ENCODE measurements at places on chromosomes 3 and 15.
A peak's percentile ranks its signal among the peaks of the same experiment; 100 is the strongest.

GRCh38 chr3:149628957-149629670, 28.7 kb downstream of the WWTR1 start:
- no peak for DNase-seq

GRCh38 chr3:127720161-127720823, 47.5 kb downstream of the ABTB1 start:
- DNase-seq, result no peak

GRCh38 chr15:66237513-66238235, 15.9 kb downstream of the MEGF11 start:
- DNase-seq, result no peak

GRCh38 chr3:46337911-46338310, 16.0 kb upstream of the CCR2 start:
- no peak for DNase-seq

DNA sequence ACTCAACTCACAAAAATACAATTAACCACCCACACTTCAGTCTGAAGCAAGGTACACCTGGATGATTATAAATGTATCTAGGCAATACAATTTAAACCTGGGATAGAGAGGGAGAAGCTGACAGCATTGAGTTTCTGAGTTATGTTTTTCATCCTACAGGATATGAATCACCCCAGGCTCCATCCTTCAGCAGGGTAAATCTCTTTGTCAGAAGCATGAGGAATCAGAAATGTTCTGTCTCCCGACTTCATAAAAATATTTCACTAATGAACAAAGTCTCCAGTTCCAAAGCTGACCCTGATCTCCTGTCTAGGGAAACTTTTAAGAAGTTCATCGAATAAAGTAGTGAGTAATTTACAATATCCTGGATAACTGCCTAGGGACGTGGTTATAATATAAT, 25.5 kb upstream of the FRMD4B start:
- DNase-seq, result peak; percentile 80

GRCh38 chr15:75067123-75067830, 43.9 kb downstream of the PPCDC start:
- DNase-seq, result peak; percentile 56

DNA sequence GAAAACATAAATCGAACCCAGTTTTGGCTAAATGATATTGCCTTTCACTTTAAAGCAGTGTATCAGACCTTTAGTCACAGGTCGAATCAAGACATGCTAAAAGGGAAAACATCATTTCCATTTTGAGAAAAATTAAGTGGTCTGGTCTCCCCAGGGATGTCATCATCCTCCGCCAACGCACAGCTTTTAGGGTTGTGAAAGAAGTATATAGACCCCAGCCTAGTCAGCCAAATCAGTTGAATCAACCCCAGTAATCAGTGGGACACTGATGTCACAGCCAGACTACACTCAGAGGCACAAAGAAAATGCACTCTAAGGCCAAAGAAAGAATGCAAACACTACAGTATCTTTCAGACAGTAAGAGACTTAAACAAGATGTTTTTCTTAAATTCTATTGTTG, 187.4 kb downstream of the ZIC4 start:
- DNase-seq, result no peak

- DNase-seq, result no peak
These were observed 89.1 kb downstream of the EBLN2 start for GRCh38 chr3:73150369-73151130.

DNA sequence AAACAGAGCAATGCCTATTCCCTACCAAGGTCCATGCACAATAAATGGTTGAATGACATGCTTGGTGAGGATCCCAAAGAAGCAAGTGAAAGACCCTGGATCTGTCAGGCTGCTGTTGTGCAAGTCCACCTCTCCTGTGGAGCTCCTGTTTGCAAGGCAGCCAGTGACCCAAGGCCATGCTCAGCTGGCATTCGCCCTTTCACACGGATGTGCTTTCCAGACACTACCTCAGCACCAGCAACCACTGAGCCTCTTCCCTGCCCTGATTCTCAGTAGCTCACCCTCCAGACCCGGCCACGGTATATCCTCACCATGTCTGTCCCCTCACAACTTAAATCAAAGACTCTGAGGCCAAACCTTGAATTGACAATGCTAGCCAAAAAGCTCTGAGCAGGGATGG, 23.3 kb downstream of the WWTR1 start:
- no peak for DNase-seq

DNA sequence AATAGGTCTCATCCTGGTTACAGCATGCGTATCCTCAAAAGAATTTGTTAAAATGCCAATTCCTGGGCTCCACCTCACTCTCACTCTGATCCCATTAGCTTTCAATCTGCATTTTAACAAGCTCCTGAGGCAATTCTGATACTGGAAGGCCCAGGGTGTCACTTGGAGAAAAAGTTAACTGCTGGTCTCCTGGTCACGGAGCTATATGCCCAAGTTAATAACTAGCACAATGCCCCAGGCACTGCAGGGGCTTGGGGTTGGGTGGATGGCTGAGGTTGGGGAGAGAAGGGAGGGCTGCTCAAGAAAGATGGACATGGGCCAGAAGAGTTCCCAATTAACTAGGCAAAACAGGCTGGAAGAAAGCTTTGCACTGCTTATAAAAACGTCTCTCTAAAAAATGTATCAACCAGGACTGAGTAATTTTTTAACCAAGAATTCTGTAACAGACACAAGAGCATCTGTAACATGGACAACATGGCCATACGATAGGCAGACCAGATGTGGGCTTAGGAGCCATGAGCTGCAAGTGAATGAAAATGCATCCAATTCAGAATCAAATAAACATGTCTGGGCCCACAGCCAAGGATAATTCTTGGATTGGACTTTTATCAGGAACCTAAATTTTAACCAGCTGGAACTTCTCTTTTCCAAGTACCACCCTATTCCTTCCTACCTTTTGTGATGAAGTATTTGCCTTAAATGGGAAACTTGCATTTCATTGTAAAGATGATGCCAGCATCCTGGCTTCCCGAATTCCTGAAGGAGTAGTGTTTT, 4.2 kb downstream of the IL17RD start:
- DNase-seq, result peak; percentile 80

DNA sequence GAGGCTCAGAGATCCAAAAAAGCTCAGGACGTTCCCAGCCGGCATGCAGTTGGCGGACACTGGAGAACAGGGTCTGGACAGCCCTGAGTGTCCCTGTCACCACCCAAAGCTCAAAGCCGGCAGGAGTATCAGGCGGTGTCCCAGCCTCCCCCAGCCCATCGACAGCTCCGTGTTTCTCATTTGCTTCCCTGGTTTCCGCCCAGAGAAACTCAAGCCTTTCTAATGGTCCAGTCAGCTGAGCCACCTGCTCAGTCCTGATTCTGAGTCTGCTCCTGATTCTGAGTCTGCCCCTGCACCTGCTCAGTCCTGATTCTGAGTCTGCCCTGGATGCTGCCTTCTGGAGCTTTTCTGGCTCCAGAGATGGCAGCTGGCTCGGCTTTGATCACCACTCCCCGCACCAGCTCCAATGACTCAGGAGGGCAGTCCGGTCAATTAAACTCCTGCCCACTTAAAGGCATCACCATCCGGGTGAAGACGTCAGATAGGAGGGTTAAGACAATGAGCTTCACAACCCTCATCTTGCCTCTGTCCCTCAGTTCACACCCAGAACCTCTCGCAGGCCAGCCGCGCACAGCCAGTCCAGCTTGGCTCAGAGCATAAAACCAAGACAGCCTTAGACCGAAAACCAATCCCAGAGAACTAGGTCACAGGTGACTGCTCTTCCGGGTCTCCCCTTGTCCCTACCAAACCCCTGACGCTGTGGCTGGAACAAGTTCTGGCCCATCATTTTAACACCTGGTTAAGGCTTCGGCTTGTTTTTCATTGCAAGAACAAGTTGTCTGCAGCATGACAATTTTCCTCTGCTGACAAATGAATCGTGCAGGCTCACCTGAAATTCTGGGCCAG, 6.8 kb downstream of the PCSK6 start:
- DNase-seq, result no peak

- DNase-seq, result no peak
These were observed 58.9 kb downstream of the RAB7A start for GRCh38 chr3:128784843-128785242.

- peak; percentile 14 for DNase-seq
These were observed 172.0 kb downstream of the VPS13C start for GRCh38 chr15:61888074-61888780.

- DNase-seq, result peak; percentile 73
These were observed 16.8 kb downstream of the RBSN start for GRCh38 chr3:15081960-15082664.

- DNase-seq, result no peak
These were observed 64.3 kb upstream of the TSPAN3 start for GRCh38 chr15:77135181-77135580.

DNA sequence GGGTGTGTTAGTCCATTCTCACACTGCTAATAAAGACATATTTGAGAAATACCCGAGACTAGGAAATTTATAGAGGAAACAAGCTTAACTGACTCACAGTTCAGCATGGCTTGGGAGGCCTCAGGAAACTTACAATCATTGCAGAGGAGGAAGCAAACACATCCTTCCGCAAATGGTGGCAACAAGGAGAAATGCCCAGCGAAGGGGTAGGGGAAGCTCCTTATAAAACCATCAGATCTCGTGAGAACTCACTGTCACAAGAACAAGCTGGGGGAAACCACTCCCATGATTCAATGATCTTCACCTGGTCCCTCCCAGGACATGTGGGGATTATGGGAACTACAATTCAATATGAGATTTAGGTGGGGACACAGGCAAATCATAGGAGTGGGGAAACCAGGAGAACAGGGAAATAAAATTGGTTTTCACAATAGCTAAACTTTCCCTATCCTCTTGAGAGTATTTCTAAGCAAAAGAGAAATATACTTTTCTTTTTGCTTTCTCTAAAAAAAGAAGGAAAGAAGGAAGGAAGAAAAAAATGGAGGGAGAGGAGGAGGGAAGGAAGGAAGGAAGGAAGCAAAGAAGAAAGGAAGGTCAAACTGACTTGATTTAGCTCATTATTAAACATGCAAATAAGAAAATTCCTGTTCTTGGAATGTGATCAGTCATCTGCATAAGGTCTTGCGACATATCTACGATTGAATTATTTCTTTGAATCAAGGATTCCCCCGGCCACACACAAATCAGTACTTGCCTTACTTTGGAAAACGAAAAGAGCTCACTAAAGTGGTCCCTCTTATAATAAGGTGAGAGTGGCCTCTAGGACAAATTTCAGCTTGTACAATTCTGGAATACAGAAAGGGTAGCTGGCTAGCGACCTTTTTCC, 75.2 kb downstream of the LIPC start:
- DNase-seq, result peak; percentile 37

- DNase-seq, result peak; percentile 37
These were observed 21.2 kb upstream of the SHC4 start for GRCh38 chr15:48984811-48985352.

- DNase-seq, result no peak
These were observed 112.2 kb upstream of the NANOGP8 start for GRCh38 chr15:35197306-35197705.

GRCh38 chr3:125055913-125056745, at the start of gene HEG1:
HEG1 (minus strand) TSS chr3:125055997; CDS start chr3:125055890, 107 bp downstream.
- peak; percentile 93 for DNase-seq

Measured in foreskin fibroblast (primary cell).